Vagina (tissue), 2 donors: ENCODE measurements at places on chromosomes 11 and 22.
A peak's percentile ranks its signal among the peaks of the same experiment; 100 is the strongest.

DNA sequence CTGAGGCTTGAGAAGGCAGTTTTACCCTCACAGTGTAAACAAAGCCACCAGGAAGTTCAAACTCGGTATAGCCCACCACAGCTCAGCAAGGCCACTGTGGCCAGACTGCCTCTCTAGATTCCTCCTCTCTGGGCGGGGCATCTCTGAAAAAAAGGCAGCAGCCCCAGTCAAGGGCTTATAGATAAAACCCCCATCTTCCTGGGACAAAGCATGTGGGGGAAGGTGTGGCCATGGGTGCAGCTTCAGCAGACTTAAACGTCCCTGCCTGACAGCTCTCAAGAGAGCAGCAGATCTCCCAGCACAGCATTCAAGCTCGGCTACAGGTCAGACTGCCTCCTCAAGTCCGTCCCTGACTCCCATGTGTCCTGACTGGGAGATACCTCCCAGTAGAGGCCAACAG is 69.7 kb downstream of the TTC28 start:
- H3K27ac ChIP-seq: no peak overlapping the region
- DNase-seq: no peak
- H3K4me3 ChIP-seq: no peak overlapping the region
- H3K4me1 ChIP-seq: peaks cover 9% of the 10 kb centered on the region
- H3K27me3 ChIP-seq: no peaks in the 10 kb centered on the region
- no peaks in the 10 kb centered on the region for H3K36me3 ChIP-seq

GRCh38 chr11:61120099-61120705 is 17.9 kb downstream of the CD5 start:
- no peaks in the 10 kb centered on the region for H3K36me3 ChIP-seq
- H3K4me1 ChIP-seq: no peaks in the 10 kb centered on the region
- no peak overlapping the region for H3K27ac ChIP-seq
- no peak for DNase-seq

DNA sequence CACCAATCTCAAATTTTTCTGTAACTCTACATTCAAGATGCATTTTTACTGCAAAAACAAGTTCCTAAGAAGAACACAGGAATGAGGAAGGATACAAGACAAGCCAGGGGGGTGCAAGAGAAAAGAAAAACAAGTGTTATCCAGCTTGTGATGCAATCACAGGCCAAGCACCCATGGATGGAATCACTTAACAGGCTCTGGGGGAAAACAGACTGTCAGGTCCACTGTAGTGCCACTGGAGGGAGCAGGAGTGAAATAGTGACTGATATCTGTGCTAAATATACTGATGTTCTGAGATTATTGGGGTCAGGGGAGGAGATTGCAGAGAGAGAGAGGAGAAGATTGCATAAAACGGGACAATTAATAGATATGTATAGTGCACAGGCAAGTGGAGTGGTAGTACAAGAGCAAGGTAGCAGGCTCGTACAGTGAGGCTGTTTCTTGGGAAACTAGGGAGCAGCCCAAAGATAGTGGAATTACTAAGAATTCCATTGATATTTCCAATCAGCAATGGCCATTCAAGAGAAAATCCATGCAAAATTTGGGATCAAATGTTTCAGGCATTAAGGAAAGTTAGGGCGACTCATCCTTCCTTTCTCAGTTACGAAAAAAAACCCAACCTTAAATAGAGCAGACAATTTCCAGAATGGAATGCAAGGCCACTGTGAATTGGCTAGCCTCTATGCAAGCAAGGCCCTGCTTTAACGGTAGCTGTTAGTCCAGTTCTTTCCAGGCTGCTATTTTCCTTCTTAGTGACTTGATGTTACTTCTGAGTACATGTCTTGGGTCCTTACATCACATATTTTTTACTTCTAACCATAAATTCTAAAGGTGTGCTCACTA is 52.2 kb upstream of the CEP126 start:
- H3K4me1 ChIP-seq: peaks cover 16% of the 10 kb centered on the region
- no peaks in the 10 kb centered on the region for H3K27me3 ChIP-seq
- H3K36me3 ChIP-seq: no peaks in the 10 kb centered on the region
- H3K4me3 ChIP-seq: no peak overlapping the region
- peak overlapping the region; percentile 38 for H3K27ac ChIP-seq

DNA sequence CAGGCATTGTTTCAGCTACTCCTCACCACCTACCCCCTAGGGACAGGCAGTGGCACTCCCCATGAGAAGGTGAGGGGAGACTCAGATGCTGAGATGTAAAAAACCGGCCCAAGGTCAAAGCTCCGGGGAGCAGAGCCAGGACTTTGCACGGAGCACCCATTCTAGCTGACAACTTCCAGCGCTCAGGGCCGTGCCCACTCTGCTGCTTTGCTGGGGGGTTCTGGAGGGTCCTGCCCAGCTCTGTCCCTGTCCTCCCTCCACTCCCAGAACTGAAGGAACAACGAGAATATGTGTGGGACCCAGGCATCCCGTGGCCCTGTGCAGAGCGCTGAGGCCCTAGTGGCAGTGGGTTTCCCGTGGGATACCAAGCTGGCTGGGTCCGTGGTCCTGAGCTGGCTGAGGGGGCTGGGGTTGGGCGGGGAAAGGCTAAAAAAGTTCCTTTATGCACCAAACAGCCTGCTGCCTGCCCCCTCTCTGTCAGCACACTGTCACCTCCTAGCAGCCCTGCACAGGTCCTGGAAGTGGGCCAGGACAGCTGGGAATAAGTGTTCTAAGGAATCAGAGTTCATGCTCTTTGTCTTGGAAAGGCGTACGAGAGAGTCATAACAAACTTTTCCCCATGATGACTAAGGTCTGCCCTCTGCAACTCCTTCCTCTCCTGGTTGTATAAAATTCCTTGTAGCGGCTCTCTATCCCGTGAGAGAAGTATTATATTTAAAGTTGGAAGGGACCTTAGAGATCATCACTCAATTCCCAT is 1.9 kb downstream of the MS4A10 start:
- no peaks in the 10 kb centered on the region for H3K36me3 ChIP-seq
- H3K27ac ChIP-seq: no peak overlapping the region
- H3K4me1 ChIP-seq: no peaks in the 10 kb centered on the region
- H3K4me3 ChIP-seq: no peak overlapping the region
- no peak for DNase-seq
- no peaks in the 10 kb centered on the region for H3K27me3 ChIP-seq

GRCh38 chr11:78318321-78319114 is 99.1 kb downstream of the GAB2 start:
- no peak for DNase-seq
- H3K36me3 ChIP-seq: no peaks in the 10 kb centered on the region
- H3K27me3 ChIP-seq: no peaks in the 10 kb centered on the region
- peak overlapping the region; percentile 65 for H3K27ac ChIP-seq
- H3K4me1 ChIP-seq: peaks cover 38% of the 10 kb centered on the region

DNA sequence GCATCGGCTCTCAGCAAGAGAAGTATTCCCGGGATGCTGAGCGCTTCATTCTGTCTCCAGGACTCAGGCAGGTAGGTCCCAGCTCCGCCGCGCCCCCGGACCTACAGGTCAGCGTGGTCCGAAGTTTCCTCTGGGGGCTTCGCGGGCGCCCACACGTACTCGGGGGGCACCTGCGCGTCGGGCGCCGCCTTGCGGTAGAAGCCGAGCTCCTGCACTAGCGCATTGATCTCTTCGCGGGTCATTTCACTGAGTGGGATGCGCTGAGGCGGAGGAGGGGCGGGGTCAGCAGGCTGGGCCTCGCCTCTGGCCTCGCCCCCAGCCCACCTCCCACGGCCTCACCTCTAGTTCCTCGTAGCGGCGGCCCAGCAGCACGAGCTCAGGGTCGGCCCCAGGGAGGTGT is 2.5 kb downstream of the SELENOM start:
- H3K27me3 ChIP-seq: no peaks in the 10 kb centered on the region
- peaks cover 73% of the 10 kb centered on the region for H3K4me1 ChIP-seq
- DNase-seq: no peak
- H3K4me3 ChIP-seq: peak overlapping the region; percentile 74

- H3K4me1 ChIP-seq: no peaks in the 10 kb centered on the region
- no peak for DNase-seq
- H3K36me3 ChIP-seq: no peaks in the 10 kb centered on the region
- H3K27ac ChIP-seq: no peak overlapping the region
- H3K27me3 ChIP-seq: no peaks in the 10 kb centered on the region
These were observed 188.1 kb downstream of the CTTN start for GRCh38 chr11:70586261-70587074.

DNA sequence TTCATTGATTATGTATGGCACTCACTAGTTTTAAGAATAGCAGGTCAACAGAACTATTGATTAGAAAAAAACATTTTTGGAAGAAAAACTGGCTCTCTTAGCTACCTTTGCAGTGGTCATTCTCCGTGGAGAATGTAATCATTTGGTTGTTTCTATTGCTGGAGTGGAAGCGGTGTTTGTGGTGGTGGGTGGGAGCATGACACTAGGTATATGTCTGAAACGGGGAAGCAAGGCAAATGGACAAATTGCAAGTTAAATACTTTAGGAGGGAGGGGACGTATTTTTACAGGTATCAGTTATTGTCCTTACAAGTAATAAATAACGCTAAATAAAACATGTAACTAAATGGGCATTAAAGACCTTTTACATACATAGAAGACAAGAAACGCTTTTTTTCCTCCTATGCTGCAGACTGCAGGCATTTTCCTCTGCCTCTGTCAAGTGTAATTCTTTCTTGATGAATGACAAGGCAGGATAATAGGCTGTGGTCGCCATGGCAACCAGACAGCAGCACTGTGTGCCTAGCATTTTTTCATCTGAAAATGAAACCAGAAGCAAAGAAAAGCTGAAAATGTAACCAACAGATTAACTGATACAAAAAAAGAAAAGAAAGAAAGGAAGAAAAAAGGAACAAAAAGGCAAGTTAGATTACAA is 46.2 kb downstream of the BLID start:
- no peaks in the 10 kb centered on the region for H3K4me1 ChIP-seq
- H3K27ac ChIP-seq: no peak overlapping the region
- no peak for DNase-seq
- H3K27me3 ChIP-seq: no peaks in the 10 kb centered on the region
- no peak overlapping the region for H3K4me3 ChIP-seq

- no peaks in the 10 kb centered on the region for H3K27me3 ChIP-seq
- H3K4me3 ChIP-seq: no peak overlapping the region
- DNase-seq: no peak
- H3K27ac ChIP-seq: no peak overlapping the region
These were observed 61.3 kb upstream of the ANO1 start for GRCh38 chr11:70016666-70017367.

DNA sequence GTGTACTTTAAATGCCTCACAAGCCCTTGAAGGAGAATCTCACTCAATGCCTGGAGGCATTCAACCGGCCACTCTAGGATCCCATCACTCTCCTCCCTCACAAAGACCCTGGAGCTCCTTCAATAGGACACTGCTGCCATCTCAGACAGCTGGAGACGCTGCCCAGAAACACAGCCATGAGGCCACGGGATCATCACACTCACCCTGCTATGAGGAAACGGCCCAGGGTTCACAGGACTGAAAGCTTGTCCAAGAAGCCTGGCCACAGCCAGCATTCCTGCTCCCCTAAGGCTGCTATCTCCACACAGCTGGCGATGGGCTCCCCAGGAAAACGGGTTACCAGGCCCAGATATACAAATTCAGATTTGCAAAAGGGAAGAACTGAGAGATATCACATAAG is 13.2 kb downstream of the CARS1 start:
- H3K4me3 ChIP-seq: no peak overlapping the region
- H3K27ac ChIP-seq: peak overlapping the region; percentile 31
- peaks cover 29% of the 10 kb centered on the region for H3K36me3 ChIP-seq
- H3K4me1 ChIP-seq: peaks cover 19% of the 10 kb centered on the region
- DNase-seq: no peak
- H3K27me3 ChIP-seq: no peaks in the 10 kb centered on the region

- no peak overlapping the region for H3K4me3 ChIP-seq
- H3K27ac ChIP-seq: peak overlapping the region; percentile 99
- no peaks in the 10 kb centered on the region for H3K36me3 ChIP-seq
- H3K4me1 ChIP-seq: peaks cover 61% of the 10 kb centered on the region
- DNase-seq: peak; percentile 95
These were observed 5.4 kb downstream of the PLA2G6 start for GRCh38 chr22:38176170-38176741.

GRCh38 chr22:48979482-48979881 is 848.2 kb downstream of the BRD1 start:
- no peak overlapping the region for H3K4me3 ChIP-seq
- DNase-seq: no peak
- peaks cover 3% of the 10 kb centered on the region for H3K27me3 ChIP-seq

- H3K4me1 ChIP-seq: peaks cover 65% of the 10 kb centered on the region
- peak overlapping the region; percentile 66 for H3K4me3 ChIP-seq
- no peak for DNase-seq
- H3K27me3 ChIP-seq: no peaks in the 10 kb centered on the region
These were observed 251 bp upstream of the UQCC3 start for GRCh38 chr11:62671236-62671607.

GRCh38 chr11:19445771-19446170 is 205.0 kb upstream of the E2F8 start:
- no peak overlapping the region for H3K27ac ChIP-seq
- H3K36me3 ChIP-seq: no peaks in the 10 kb centered on the region
- no peaks in the 10 kb centered on the region for H3K4me1 ChIP-seq
- H3K27me3 ChIP-seq: no peaks in the 10 kb centered on the region
